Stimulated activated CD4-positive, alpha-beta T cell treated with anti-CD3 and anti-CD28 coated beads, Interleukin-1b, Interleukin-23, amount 100 ng/mL, for 24 hours (primary cell): ENCODE measurements at places on chromosomes 12 and 14.
A peak's percentile ranks its signal among the peaks of the same experiment; 100 is the strongest.

GRCh38 chr14:98262566-98262965 lies 1009.4 kb downstream of the BCL11B start:
- DNase-seq: no peak

DNA sequence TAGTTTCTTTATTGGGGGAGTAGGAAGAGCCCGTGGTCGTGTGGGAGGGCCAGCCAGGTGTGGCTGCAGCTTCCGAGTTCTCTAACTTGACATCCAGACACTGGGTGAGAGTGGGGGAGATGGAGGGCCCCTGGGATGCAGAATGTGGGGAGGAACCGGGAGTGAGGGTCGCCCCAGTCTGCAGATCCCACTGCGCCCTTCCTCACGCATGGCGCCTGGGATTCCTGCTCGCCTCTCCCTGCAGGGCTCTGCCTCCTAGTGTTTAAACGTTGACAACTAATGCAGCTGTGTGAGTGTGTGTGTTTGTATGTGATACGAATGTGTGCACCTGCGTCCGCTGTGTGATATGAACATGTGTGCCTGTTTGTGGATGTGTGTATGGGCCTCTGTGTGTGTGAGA lies 34.6 kb downstream of the FZD10 start:
- no peak for DNase-seq

DNA sequence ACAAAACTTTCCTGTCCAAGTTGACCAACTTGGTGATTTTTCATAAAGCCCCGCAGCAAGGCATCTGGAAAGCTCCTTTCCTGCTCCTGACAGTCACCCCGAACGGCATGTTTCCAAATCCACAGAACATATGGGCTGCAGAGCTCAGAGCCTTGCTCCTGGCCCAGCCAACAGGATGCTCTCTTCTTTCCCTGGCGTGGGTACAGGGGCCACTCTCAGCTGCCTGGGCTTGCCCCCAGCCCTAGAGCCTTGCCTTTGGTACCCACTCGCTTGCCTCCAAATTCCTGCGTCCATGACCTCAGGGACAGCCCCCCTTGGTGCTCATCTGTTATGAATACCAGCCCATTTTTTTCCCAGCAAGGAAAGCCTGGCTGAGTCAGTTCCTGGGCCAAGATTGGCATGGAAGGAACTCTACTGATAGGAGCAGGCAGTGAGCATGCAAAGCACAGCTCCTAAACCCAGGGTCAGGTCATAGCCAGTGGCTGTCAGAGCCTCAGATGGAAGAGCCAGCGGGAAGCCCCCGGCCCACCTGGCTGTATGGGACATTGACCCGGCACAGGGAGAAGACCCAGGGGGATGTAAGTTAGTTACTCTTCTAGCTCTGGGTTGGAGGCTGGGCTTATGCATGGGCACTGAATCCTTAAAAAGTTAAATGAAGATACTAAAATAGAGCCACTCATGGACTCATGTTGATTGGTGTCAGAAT lies 105.3 kb upstream of the RTL1 start:
- DNase-seq: no peak

GRCh38 chr12:13094367-13094766 lies 9.1 kb downstream of the GSG1 start:
- no peak for DNase-seq

- DNase-seq: no peak
These were observed 190.5 kb downstream of the PHETA1 start for GRCh38 chr12:111178181-111179081.

GRCh38 chr12:47303207-47303606 lies 223.4 kb upstream of the AMIGO2 start:
- no peak for DNase-seq

GRCh38 chr14:45181806-45182205 lies 46.1 kb downstream of the FANCM start:
- no peak for DNase-seq

DNA sequence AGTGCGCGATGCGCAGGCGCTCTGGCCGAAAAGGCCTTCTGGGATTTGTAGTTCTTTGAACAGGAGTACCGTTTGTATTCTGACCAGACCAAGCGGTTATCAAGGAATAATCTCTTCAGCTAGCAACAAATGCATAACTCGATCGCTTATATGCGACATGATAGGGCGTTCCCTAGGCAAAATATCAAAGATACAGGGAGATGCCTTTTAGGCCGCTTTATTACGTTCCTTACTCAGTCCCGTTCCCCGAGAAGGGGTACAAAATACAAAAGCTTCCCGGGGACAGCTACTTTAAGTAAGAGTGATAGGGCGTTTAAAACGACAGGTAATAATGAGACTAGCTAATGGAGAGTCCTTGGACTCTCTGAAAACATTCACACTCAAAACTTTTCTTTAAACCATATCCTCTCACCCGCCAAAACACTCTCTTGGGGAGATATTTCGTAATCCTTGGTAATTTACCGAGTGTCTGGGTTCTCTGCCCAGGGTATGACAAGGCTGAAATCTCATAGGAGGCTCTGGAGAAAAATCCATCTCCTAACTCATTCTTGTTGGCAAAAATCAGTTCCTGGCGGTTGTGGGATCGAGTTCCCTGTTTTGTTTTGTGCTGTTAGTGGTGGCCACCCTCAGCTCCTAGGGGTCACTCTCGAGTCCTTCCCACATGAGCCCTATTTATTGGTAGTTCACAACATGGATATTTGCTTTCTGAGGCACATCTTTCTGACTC lies 412 bp upstream of the SNW1 start:
- no peak for DNase-seq

DNA sequence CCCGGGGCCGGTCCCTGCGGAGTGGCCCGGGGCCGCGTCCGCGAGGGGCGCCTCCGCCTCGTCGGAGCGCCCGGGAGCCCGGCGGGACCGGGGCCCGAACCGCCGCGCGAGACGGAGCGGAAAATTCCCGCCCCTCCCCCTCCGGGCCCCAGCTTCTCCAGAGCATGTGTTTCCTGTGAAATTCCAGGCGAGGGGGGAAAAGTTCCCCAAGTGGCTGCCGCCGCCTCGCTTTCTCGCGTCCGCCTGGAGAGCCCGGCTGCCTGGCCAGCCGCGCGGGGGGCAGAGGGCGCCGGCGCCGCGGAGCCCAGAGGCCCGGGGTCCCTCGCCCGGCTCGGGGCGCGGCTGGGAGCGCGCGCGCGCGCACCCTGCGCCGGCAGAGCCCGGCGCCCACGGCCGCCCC lies 904 bp downstream of the CACNA1C start:
- DNase-seq: no peak

- DNase-seq: no peak
These were observed 52.4 kb downstream of the ANAPC7 start for GRCh38 chr12:110351119-110351518.

- no peak for DNase-seq
These were observed 7.6 kb downstream of the SLC7A8 start for GRCh38 chr14:23175823-23176222.

- DNase-seq: no peak
These were observed 243.7 kb upstream of the DIO2 start for GRCh38 chr14:80455031-80455430.

- DNase-seq: no peak
These were observed 9.2 kb downstream of the RAB21 start for GRCh38 chr12:71763677-71764379.

- no peak for DNase-seq
These were observed 55.2 kb upstream of the CERS5 start for GRCh38 chr12:50222275-50222783.

DNA sequence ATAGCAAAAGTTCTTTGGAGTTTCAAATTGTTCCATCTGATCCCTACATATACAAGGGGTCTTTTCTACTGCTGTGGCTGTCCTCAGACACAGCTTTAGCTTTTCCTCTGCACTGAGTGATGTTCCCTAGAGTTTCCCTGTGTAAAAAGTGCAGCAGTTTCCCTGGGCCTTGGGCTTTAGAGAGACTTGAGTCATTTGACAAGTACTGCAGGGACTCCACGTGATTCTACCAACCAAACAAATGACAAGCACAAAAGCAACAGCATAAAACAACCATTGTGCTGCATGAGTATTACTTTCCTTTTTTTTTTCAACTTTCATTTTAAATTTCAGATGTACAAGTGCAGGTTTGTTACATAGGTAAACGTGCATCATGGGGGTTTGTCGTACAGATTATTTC lies 272.8 kb downstream of the PDZRN4 start:
- no peak for DNase-seq

DNA sequence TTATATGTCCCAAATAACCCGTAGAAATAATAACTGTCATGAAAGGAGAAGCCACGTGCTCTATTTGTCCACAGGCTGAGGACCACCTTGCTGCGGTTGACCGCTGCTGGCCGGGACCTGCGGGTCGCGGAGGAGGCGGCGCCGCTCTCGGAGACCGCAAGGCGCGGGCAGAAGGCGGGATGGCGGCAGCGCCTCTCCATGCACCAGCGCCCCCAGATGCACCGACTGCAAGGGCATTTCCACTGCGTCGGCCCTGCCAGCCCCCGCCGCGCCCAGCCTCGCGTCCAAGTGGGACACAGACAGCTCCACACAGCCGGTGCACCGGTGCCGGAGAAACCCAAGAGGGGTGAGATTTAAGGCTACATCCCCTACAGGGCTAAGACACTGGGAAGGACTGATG lies 21.0 kb downstream of the RPGRIP1 start:
- DNase-seq: peak; percentile 3

DNA sequence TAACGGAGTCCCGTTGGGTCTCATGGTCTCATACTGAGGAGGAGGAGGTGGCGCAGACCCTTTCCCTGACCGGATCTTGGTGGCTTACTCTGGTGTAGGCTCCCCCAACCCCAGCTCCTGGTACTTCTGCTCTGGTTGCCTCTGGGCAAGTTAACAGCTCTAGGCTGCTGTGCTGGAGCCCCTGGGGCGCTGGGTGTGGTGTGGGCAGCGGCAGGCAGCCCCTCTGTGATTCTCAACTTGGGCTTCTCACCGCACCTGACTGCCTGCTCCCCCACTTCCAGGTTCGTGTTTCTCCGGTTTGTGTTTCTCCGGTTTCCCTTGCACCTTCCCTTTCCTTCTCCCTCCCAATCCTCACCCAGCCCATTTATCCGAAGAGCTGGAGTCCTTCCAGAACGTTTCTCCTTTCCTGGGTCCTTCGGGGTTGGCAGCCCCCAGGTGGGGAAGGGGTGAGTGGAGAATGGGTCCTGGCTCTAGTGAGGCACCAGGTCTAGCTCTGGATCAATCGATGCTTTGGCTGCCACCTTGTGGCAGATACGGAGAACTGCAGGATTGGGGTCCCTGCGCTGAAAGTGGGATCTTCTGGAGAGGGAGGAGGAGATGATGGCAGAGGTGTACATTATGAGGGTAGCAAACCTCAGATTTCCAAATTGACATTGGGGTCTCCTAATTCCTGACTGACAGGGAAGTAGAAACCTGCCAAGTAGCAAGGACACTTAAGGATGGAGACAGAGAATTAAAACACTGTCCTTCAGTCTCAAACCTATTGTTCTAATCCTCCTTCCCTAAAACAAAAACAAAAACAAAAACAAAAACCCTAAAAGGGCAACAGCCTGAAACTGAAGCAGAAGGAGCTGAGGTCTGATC lies 8.3 kb downstream of the CISTR start:
- DNase-seq: peak; percentile 38

DNA sequence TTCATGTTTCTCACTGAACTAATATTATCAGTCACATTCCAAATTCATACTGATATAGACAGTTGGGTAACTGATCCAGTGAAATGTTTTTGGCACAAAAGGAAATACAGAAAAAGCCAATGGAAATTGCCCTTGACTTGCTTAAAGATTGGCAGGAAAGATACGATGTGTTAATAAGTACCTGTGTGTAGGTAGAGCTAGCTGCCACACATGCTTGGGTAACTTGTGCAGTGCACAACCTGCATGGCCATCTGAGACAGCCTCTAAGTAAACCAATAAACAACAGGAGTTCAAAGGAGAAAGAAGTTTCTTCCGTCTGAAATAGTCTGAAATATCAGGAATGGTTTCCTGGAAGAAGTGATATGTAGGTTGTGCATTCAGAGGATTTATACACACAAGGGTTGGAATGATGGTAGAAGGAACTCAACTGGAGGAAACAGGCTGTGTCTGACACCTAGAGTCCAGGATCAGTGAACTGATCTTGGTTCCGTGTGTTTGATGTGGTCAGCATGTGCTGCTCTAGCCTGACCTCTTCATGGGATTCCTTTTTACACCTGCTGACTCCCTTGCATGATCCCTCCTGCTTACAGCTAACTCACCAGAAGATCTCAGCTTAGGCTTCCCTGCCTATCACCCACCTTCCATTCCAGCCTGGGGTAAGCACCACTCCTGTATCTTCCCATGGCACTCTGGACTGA lies 81.4 kb upstream of the KRR1 start:
- no peak for DNase-seq

GRCh38 chr12:131959116-131959515 lies 9.4 kb downstream of the EP400 start:
- no peak for DNase-seq

GRCh38 chr12:120139958-120140357 lies 23.4 kb upstream of the RAB35 start:
- no peak for DNase-seq
